ENCODE measurements at places on chromosomes 13 and 19.

GRCh38 chr19:45340232-45340898 is at the start of gene KLC3:
Gene KLC3 (plus strand): TSS chr19:45340750. CDS start chr19:45345542, 4,792 bp downstream.
- DNase-seq = peak; percentile 12

DNA sequence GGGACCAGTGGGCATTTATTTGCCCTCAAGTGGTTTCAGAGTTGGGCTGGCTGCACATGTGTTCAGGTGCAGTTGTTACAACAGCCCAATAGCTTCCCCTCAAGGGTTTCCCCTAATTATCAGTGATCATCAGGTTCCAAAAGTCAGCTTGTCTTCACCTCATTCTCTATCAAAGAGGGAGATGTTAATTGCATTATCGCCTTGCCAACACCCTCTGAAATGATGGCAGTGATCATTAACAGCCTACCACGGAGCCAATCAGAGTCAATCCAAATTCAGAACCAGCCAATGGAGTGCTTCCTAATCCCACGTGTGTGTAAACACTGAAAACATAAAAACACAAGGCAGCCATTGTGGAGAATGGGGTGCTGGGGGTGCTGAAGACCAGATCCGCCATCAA is 248.4 kb upstream of the ZNF507 start:
- no peak for DNase-seq

DNA sequence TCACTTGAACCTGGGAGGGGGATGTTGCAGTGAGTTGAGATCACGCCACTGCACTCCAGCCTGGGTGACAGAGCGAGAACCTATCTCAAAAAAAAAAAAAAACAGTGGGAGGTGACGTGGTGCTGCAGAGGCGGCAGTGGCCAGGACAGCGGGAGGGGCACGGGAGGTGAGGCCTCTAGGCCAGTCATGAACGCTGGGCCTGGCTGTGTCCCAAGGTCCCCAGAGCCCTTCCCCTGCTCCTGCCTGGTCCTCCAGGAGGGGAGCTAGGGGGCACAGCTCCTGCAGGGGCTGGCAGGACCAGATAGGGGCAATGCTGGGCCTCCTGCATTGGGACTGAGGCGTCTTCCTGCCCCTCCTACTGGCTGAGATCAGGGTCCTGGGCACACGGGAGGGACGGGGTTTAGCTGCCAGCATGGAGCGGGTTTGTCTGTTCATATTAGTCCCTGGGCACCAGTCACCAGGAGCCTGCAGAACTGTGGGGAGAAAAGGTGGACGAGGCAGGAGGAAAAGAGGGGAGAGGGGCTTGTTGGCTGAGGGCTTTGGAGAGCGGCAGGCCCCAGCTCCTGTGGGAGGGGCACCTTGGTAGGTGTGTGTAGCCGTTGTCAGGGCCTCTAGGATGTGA is 4.5 kb downstream of the MAP2K7 start:
- no peak for DNase-seq

GRCh38 chr19:37975596-37976515 is 68.8 kb downstream of the SIPA1L3 start:
- DNase-seq = no peak

GRCh38 chr13:33318037-33318436 is 32.5 kb upstream of the STARD13 start:
- no peak for DNase-seq

GRCh38 chr19:31438401-31439269 is 89.4 kb upstream of the TSHZ3 start:
- no peak for DNase-seq

DNA sequence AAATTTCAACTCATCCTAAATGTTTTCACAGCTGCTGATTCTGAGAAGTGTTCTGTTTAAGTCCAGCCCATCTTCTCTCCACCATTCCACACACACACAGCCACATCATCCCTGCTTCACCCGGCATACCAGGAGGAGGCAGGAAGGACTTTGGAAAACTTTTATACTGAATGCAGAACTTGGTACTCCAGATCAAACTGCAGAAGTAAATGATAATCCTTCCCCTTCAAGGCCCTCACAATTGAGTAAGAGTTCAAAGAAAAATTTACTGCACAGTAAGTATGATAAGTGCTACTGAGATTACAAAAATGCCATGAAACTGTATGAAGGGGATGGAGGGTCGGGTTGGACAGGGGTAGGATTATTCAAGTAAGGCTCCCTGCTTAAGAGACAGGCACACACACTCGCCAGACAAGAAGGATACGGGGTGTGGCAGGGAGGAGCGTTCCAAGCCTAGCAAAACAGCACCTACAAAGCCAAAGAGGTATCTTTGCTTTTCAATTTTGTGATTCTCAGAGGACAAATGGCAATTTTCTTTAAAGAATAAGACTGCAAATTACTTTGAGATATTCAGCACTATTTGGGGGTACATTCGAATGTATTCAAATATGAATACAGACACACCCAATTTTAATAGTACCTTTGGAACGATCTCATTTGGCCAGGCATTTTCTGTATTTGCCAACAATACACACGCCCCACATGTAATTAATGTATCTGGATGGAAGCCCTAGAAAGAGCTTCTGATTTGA is 2.5 kb downstream of the USP12 start:
- DNase-seq = no peak

DNA sequence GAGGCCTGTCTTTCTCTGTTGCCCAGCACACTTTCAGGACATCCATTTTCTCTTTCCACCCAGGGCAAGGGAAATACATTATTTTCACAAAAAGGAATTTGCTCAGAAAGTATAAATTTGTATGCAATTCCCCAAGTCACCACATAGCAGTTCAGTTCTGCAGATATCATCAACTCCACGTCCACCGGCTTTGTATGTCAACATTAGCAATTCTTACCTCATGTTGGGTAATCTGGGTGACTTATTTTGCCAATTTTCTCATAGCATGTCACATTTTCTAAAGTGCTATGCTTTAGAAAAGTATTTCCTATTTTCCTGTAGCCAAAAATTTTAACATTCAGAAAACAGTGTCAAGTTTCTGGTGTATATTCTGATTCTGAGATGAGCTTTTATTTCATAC is 501.8 kb downstream of the EFNB2 start:
- DNase-seq = no peak

DNA sequence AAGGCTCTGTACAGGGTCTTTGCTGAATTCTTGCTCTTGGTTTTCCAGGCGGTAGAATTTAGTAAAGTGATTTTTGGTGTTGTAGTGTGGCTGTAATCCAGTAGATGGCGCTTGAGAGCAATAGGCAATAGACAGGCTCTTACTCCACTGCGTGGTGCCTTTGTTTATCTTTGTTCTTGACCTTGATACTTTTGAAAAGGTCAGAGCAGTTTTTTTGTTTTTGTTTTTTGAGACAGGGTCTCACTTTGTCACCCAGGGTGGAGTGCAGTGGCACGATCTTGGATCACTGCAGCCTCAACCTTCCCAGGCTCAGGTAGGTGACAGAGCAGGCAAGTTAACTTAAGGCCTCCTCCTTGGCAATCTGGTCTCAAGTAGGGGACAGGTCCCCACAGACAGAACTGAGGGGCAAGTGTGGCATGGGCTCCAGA is 12.2 kb upstream of the LILRA5 start:
- peak; percentile 37 for DNase-seq

- no peak for DNase-seq
Measured at GRCh38 chr19:34263745-34264237, 9.4 kb downstream of the GARRE1 start.

Measured in activated CD4-positive, alpha-beta T cell treated with anti-CD3 and anti-CD28 coated beads, Interleukin-2, amount 50 U/mL, for 4 hours (primary cell).